ENCODE measurements at places on chromosomes 7 and 10.

DNA sequence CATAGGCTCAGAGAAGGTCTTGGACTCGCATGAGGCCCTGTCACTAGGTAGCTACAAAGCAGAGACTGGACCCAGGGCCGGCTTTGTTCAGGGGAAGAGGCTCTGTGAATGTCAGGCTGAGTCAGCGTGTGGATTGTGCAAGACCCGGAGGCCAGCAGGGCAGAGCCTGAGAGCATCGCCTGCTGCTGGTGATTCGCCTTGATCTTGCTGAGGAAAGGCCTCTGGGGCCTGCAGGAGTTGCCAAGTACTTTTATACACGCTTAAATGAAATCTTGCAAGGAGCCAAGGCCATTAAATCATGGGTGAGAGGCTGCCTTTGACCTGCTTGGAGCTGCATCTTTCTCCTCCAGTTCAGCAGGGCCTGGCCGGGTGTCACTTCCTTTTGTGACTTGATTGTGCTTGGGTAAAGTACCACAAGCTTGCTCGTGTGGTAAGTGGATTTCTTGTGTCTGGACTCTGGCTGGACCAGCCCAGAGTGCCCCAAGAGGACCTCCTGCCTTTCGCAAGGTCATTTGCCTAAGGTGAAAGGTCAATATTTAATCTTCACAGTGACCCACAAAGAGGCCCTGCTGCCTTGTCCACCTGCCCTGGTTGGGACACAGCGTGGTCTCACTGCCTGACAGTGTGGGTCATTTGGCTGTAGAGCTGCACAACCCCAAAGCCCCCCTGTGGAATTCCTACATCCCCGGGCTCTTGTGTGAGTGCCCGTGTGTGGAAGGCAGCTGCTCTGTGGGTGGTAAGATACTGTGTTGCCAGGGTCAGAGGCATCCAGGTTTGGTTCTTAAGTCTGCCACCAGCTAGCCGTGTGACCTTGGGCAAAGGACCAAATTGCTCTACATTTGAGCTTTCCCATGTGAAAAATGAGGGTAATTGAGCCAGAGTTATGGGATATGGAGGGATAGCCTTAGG is 38.6 kb upstream of the SH2D4B start:
- no peak for DNase-seq

GRCh38 chr10:25556457-25556856 is 377.6 kb upstream of the MYO3A start:
- no peak for DNase-seq

DNA sequence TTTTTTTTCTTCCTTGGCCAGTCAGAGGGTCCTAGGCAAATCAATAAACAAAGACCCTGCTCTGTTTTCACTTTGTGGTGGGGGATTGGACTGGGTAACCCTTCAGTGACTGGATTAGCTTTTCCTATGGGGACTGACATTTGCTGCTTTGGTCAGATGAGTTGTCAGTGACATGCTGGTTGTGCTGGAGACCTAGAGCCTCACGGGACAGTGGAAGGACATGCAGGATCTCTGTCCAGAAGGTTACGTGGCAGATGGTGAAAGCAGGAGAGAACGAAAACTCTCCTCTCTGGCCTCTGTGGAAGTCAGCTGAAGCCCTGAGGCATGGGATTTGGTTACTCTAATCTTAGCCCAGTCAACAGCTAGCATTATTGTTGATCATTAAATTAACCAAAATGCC is 90.0 kb upstream of the BMPER start:
- DNase-seq: no peak

DNA sequence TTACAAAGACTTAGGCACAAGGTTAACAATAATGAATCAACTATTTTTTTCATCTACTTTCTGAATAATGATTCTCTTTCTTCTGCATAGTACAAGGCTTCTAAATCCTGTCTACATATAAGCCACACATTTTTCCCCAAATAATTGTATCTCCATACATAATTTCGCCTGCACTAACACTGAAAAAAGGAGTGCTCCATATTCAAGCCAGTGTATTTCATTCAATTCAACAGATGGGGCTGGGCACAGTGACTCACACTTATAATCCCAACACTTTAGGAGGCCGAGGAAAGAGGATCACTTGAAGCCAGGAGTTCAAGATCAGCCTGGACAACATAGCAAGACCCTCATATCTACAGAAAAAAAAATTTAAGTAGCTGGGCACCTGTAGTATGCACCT is 86.0 kb upstream of the ZNF800 start:
- no peak for DNase-seq

DNA sequence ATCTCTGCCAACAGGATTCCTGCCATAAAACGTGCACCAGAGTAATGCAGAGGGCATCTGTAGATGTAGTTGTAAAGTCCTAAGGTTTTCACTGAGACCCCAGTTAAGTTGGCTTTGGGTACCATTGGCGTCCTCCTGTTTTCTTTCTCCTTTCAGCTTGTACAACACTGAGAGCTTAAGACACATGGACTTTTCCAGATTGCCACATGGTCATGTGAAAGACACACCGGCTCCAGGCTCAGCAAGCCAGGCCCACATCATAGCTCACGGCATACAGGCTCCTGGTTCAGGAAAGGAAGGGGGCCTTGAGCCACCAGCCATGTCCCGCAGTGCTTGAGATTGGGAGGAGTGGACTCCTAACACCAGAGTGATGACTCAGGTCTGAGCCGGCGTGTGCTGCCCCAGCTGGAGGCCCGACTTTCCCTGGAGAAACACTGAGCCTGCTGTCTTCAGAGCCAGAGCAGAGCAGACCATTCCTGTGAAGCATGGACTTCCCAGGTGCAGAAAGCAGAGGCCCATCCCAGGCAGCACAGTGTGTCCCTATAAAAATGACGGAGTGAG is 252.7 kb downstream of the PRPF18 start:
- DNase-seq: no peak

DNA sequence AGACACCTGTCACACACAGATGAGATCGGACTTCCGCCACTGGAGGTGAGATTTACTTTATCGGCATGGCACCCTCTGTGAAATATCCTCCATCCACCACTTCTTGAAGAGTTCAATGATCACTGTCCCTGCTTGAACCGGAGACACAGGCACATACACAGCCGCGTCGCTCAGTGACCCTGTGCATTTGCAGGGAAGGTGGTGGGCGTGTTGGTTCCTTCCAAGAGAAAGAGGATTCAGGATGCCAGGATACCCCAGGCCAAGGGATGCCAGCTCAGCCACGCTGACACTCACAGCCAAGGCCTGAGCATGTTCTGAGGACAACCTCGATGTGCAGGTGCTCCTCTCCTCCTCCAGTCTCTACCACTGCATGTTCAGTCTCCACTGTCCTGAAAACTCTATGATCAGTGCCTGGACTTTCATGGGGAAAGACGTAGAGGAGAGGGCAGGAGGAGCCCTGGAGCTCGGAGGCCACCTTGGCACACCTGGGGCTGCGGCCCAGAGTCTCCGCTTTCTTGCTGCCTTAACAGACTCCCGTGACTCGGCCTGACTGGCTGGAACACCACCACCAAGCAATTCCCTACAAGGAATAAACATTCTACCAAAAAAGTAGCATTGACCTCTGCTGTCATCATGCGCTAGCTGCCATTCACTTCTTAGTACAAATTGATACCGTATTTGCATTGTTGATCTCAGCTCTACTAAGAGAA is 115.2 kb downstream of the TCERG1L start:
- DNase-seq: no peak

- DNase-seq: no peak
Measured at GRCh38 chr7:131621652-131622051, 65.2 kb upstream of the PODXL start.

GRCh38 chr7:129469930-129470329 is 32.4 kb upstream of the SMKR1 start:
- no peak for DNase-seq

DNA sequence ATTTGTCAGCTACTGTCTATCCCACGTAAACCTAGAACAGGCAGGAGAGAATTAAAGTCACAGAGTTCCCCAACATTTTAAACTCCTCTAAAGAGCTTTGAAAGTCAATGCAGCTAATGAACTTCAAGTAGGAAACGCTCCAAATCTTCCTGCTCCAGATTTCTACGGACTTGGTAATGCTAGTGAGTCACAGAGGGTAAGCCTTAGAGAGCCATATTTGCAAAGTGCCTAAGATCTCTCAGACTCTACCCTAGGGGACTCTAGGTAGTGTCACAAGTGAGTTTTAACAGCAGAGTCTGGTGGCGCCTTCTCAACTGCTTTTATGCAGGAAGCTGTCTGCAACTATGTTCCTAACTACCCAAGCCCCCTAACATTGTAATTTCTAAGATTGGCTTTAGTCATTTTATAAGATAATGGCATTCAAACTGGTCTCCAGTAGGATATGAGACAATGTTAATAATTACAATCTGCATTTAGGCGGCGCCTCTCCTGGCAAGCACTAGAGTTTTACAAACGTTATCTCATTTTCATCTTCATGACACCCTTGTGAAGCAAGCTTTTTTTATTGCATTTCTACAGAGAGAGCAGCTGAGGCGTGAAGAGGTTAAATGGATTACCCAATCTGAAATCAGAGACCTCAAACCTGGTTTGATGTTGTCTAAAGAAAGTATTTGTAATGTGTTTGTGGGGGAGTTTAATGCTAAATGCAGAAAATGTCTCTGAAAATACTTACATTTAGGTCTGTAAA is 22.0 kb upstream of the FZD1 start:
- no peak for DNase-seq

GRCh38 chr10:66717231-66717981 is 208.4 kb upstream of the LRRTM3 start:
- peak; percentile 70 for DNase-seq

DNA sequence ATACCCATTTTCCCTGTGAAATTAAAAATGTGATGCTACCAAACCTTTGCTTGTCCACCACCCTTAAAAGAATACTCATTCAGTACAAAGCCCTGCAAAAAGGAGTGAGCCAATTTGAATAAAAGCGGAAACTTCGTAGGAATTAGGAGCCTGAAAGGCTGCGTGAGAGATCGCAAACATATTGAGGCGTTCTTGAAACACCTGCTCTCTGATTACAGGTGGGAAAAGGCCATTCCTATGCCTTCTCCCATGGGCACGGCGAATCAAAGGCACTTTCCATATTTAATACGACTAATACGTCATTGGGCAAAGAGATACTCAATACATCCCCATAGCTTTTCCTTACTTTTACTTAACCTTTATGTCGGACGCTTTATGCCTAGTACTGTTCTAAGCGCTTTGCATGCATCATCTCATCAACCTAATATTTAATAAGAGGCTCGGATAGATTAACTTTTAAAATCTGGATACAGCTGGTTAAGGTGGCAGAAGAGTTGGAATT is 30.9 kb upstream of the KMT2E start:
- peak; percentile 7 for DNase-seq

DNA sequence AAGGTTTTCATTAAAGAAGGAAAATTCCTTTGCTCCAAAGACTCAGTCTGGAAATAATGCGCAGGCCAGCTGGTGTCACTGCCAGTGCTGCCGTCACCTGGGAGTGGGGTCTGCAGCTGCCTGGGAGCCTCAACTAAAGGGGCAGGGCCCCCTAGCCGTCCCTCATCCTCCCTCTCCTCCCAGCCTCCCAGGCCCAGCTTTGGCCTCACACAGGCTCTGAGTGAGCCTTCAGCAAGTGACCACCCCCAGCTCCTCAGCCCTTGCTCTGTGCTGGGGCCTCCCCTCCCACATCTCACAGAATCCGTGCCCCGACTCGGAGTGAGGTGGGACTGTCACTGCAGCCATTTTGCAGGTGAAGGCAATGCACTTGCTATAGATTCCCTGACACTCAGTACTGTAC is 11.1 kb upstream of the RET start:
- no peak for DNase-seq

GRCh38 chr10:78953113-78953798 is 115.5 kb upstream of the ZMIZ1 start:
- DNase-seq: no peak

DNA sequence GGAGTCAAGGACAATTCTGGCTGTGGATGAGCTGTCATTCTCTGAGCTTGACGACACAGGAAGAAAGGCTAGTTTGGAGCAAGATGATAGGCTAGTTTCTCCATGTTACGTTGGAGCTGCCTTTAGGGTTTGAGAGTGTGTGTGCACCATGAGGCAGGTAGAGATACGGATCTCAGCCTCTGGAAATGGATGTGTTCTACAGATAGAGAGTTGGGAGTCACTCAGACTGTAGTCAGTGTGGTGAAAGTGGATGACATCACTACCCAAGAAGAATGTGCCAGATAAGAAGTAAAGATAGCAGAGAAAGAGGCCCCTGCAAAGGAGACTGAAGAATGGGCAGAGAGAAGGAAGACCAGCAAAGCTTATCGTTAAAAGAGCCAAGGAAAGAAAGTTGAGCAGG is 42.4 kb downstream of the PNLIPRP3 start:
- DNase-seq: no peak

- DNase-seq: no peak
Measured at GRCh38 chr7:11667071-11667809, 164.8 kb downstream of the THSD7A start.

GRCh38 chr10:62980687-62981086 is 152.4 kb upstream of the NRBF2 start:
- DNase-seq: no peak

DNA sequence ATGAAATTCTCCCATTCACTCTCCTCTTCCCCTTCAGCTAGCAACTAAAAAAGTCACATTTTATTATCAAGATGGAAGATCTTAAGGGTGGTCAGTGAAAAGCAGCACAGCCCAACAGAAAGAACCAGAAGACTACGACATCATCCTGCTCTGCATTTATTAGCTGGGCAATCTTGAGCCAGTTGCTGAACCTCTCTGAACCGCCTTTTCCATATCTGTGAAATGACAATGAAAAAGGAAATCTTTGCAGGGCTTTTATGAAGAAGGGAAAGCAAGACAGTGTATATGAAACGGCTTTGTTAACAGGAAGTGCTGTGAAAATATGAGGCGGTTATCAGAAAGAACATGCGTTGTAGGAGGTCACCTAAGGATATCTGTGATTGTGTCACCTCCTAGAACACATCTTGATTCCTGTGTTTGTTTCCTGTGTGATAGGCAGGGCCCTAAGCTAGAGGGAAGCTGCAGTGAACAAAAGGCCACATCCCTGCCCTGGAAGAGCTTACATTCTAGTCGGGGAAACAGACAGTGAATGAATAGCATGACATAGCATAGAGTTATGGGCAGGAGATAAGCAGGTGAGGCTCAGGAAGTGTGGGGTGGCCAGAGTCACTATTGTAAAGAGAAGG is 36.0 kb upstream of the KCNMA1 start:
- DNase-seq: no peak

GRCh38 chr10:118950190-118950680 is 79.3 kb upstream of the NANOS1 start:
- peak; percentile 14 for DNase-seq

DNA sequence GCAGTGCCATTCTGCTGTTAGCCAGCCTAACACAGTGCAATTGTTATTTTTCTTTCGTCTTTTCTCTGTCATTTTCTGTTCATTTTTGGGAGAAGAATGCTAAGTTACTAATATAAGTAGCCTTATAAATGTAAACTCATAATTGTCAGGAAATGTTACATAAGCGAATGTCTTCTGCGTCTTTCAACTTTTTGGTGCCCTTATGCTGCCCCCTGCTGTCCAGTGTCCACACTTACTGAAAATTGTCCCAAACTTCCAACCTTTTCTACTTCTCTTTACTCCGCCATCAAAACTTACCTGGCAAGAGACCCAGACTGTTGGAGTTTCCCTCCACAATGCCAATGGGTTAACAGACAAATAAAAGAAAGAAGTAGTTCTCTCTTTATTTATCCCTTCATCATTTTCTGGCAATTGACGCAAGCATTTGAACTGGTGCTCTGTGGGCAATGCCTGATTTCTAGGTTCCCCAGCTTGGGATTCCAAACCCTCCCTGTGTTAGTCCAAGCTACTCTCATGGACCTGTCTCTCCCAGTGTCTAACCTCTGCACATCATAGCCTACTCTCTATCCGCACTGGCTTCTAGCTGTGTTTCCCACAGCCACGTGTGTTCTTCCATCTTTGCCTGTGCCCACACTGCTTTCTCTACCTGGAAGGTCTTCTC is 21.0 kb upstream of the EPC1 start:
- DNase-seq: no peak
